Small intestine (tissue), 16 donors: ENCODE measurements at places on chromosomes 7 and 10. TPM values are rescaled to one million over a fixed set of nuclear protein-coding genes. Genes with fewer than 3 reads are reported as not detected.

Gene HOXA1
- polyA plus RNA-seq = 4.5 TPM

Gene CDNF
- polyA plus RNA-seq = 0.75 TPM

Gene UTF1
- not detected for polyA plus RNA-seq

Gene EBLN1
- polyA plus RNA-seq = not detected

Gene VPS41
- polyA plus RNA-seq = 16.8 TPM

Gene TCERG1L
- 0.12 TPM for polyA plus RNA-seq

Gene OR2F2
- polyA plus RNA-seq = not detected

Gene TRIL
- 2.9 TPM for polyA plus RNA-seq

Gene NEBL
- 1.8 TPM for polyA plus RNA-seq

Gene TACR2
- polyA plus RNA-seq = 0.86 TPM

Gene FAM180A
- 1.3 TPM for polyA plus RNA-seq

Gene AGBL3
- 0.89 TPM for polyA plus RNA-seq

GRCh38 chr10:77943121-77943901 lies 16.8 kb upstream of the DLG5 start:
- H3K36me3 ChIP-seq = no peaks in the 10 kb centered on the region
- no peak overlapping the region for H3K4me3 ChIP-seq
- H3K27ac ChIP-seq = peak overlapping the region; percentile 56
- no peaks in the 10 kb centered on the region for H3K27me3 ChIP-seq
- DNase-seq = peak; percentile 78

- H3K36me3 ChIP-seq = no peaks in the 10 kb centered on the region
- no peaks in the 10 kb centered on the region for H3K27me3 ChIP-seq
Observed at GRCh38 chr10:67663449-67664087, 32.4 kb downstream of the CTNNA3 start.

- H3K27me3 ChIP-seq = no peaks in the 10 kb centered on the region
- no peak overlapping the region for H3K27ac ChIP-seq
- no peak overlapping the region for H3K4me3 ChIP-seq
- no peak for DNase-seq
Observed at GRCh38 chr10:95303535-95303934, 12.7 kb upstream of the PDLIM1 start.

- H3K36me3 ChIP-seq = no peaks in the 10 kb centered on the region
- H3K27me3 ChIP-seq = no peaks in the 10 kb centered on the region
- H3K4me3 ChIP-seq = no peak overlapping the region
Observed at GRCh38 chr10:11057018-11057417, 39.3 kb downstream of the CELF2 start.

- DNase-seq = no peak
- H3K27ac ChIP-seq = no peak overlapping the region
- H3K4me3 ChIP-seq = no peak overlapping the region
- H3K4me1 ChIP-seq = no peaks in the 10 kb centered on the region
Observed at GRCh38 chr10:70753026-70753663, 32.0 kb downstream of the TBATA start.

- H3K27me3 ChIP-seq = no peaks in the 10 kb centered on the region
- no peak overlapping the region for H3K4me3 ChIP-seq
- H3K4me1 ChIP-seq = peaks cover 41% of the 10 kb centered on the region
- H3K36me3 ChIP-seq = no peaks in the 10 kb centered on the region
- no peak overlapping the region for H3K27ac ChIP-seq
Observed at GRCh38 chr10:103784089-103784488, 71.3 kb downstream of the SH3PXD2A start.

DNA sequence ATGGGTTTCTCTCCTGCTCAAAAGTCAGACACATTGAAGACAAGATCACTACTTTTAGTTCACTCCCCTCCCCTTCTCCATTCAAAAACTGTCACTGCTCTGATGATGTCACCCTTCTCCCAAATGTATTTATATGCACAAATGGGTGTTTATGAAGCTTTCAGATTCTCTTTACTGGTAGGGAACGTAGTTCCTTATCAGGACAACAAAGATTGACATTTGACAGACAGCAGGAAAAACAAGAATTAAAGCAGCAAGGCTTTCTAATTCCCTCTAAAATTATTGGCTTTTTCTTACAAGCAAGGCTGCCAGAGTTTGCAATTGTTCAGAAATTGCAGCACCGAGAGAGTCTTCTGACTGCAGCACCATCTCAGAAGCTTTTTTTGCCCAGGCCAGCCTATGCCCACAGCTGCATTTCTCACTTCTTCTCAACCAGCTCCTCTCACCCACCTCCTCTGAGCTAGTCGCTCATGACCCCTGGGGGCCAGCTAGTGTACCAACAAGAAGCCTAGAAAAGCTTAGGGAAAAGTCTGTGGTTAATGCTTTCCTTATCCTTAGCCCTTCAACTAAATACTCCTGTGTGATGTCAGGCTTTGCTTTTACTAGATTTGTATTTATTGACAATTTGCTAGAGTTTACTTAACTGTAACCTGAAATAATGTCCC lies 265.1 kb downstream of the HTR7 start:
- no peak overlapping the region for H3K27ac ChIP-seq
- peak; percentile 55 for DNase-seq

DNA sequence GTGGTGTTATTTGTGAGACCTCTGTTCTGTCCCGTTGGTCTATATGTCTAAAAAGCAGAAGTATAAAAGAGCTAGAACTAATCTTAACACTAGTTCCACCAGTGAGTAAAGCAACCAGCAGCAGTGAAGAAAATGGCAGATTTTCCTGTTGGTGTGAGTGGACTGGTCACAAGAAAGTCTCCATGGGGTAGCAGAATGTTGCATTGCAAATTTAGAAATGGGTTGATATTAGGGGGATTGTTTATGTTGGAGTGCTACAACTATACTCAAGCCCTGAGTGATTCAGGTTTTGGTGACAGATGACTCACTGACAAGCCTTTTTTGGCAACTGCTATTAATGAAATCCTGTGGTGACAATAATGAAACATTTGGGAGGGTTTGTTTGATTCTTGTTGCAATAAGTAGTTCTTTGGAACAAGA lies 5.6 kb downstream of the AVL9 start:
- no peak overlapping the region for H3K27ac ChIP-seq
- H3K27me3 ChIP-seq = no peaks in the 10 kb centered on the region
- H3K4me1 ChIP-seq = peaks cover 4% of the 10 kb centered on the region

DNA sequence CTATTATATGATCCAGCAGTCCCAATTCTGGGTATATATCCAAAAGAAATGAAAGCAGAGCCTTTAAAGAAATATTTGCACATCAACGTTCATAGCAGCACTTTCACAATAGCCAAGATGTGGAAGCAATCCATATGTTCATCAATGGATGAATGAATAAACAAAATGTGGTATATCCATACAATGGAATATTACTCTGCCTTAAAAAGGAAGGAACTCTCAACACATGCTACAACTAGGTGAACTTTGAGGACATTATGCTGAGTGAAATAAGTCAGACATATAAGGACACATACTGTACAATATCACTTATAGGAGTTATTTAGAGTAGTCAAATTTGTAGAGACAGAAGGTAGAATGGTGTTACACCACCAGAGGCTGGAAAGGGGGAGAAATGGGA lies 28.0 kb upstream of the ADRB1 start:
- no peaks in the 10 kb centered on the region for H3K36me3 ChIP-seq
- no peak for DNase-seq
- no peak overlapping the region for H3K27ac ChIP-seq
- no peak overlapping the region for H3K4me3 ChIP-seq

- H3K4me1 ChIP-seq = no peaks in the 10 kb centered on the region
- DNase-seq = no peak
- no peak overlapping the region for H3K4me3 ChIP-seq
Observed at GRCh38 chr7:155337946-155338631, 40.4 kb downstream of the INSIG1 start.

- no peak overlapping the region for H3K4me3 ChIP-seq
- DNase-seq = peak; percentile 34
- H3K27ac ChIP-seq = no peak overlapping the region
- no peaks in the 10 kb centered on the region for H3K27me3 ChIP-seq
- no peaks in the 10 kb centered on the region for H3K36me3 ChIP-seq
Observed at GRCh38 chr10:107409522-107409921, 245.0 kb upstream of the SORCS1 start.

DNA sequence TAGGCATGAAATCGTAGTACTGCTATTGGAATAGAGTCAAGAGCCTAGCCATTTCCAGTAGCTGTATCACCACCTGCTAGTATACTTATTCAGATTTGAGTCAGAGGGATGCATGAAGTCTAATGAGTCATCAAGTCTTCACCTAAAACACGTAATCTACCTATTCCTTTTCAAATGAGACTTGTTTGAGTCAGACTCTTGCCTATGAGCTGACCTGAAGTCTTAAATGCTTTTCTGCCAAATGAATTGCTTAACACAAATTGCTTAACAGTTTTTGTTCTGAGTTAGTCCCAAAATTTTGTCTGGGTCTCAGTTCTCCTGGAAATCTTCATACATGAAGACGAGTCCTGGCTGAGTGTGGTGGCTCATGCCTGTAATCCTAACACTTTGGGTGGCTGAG lies 165.2 kb downstream of the GNAT3 start:
- H3K27ac ChIP-seq = no peak overlapping the region
- no peaks in the 10 kb centered on the region for H3K36me3 ChIP-seq
- peaks cover 2% of the 10 kb centered on the region for H3K4me1 ChIP-seq
- no peaks in the 10 kb centered on the region for H3K27me3 ChIP-seq
- H3K4me3 ChIP-seq = no peak overlapping the region

GRCh38 chr10:1328981-1329614 lies 272.9 kb downstream of the WDR37 start:
- H3K4me1 ChIP-seq = peaks cover 9% of the 10 kb centered on the region
- peak; percentile 59 for DNase-seq
- H3K27me3 ChIP-seq = no peaks in the 10 kb centered on the region
- H3K27ac ChIP-seq = no peak overlapping the region
- no peaks in the 10 kb centered on the region for H3K36me3 ChIP-seq

- DNase-seq = no peak
- H3K4me3 ChIP-seq = no peak overlapping the region
- H3K27ac ChIP-seq = no peak overlapping the region
- no peaks in the 10 kb centered on the region for H3K27me3 ChIP-seq
- no peaks in the 10 kb centered on the region for H3K4me1 ChIP-seq
- no peaks in the 10 kb centered on the region for H3K36me3 ChIP-seq
Observed at GRCh38 chr7:68187532-68187931, 1190.9 kb downstream of the TYW1 start.

DNA sequence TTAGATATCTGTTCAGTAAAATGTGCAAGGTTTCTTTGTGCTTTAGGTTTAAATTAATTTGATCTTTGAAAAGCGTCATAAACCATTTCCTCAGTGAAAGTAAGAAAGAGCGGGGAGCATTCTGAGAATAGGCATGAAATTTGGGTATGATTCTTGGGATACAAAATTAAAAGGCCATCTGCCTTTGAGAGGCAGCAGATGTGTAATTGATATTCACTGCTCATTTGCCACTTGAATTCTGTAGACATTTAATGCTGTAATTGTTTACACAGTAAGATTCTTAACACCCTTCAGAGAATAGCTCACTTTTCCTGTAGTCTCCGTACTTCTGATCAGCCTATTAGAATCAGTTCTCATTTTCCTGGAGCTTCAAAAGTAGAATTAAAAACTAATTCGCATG lies 18.7 kb downstream of the FRMD4A start:
- no peak overlapping the region for H3K4me3 ChIP-seq
- H3K27ac ChIP-seq = no peak overlapping the region

DNA sequence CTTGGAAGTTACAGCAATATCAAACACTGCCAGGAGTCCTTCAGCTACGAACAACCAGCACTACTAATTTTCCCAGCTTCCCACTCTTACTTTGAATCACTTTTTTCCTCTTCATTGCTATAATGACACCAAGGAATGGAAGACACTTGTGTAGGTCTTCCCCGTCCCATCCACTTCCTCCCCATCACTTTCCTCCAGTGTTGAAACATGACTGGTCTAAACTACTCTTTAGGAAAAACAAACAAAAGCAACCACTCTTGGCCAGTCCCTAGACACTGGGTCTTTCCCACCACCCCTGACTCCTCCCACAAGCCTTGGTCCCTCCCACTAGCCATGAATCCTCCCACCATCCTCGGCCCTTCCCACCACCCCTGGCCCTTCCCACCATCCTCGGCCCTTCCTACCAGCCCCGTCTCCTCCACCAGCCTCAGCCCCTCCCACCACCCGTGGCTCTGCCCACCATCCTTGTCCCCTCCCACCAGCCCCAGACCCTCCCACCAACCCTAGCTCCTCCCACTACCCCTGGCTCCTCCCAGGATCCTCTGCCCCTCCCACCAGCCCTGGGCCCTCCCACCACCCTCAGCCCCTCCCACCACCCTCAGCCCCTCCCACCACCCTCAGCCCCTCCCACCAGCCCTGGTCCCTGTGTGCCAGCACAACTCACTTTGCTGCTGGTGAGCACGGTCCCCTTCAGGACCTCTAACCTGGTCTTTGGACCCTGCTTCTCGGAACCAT lies 68.5 kb downstream of the CXCL12 start:
- no peak overlapping the region for H3K4me3 ChIP-seq
- no peaks in the 10 kb centered on the region for H3K27me3 ChIP-seq
- H3K27ac ChIP-seq = no peak overlapping the region
- no peaks in the 10 kb centered on the region for H3K36me3 ChIP-seq
- no peak for DNase-seq
- H3K4me1 ChIP-seq = no peaks in the 10 kb centered on the region

DNA sequence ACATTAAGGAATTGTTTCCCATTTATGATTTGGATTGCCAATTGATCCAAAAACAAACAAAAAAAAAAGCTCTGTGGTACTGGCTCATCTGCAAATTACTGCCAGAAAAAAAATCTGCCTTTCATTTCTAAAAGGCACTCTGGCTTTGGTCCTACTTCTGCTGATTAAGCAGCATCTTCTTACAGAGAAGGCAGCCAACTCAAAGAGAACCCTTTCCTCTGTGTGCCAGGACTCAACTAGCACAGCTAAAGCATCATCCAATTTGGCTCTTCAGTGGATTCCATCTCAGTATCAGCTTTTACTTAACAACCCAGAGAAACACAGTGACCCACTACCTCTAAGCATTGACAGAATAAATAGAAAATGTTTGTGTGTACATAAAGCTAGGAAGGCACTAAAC lies 80.6 kb downstream of the GSAP start:
- H3K27ac ChIP-seq = no peak overlapping the region
- no peaks in the 10 kb centered on the region for H3K27me3 ChIP-seq
- no peaks in the 10 kb centered on the region for H3K4me1 ChIP-seq
- no peaks in the 10 kb centered on the region for H3K36me3 ChIP-seq

DNA sequence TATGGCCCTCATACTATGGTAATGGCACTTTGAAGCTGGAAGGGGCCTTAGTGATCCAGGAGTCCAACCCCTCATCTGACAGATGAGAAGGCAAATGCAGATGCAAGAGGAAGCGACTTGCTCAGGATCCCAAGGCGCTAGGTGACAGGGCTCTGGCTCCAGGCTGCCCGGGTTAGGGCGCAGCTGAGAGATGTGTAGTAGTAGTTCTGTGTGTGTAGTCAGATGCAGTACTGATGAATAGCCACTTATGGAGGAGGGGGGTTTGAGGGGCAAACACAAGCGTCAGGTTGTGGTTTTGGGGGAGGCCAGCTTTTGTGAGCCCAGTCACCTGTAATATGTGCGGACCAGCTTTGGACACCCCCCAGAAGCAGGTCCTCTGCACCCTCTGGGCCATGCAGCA lies 4.8 kb downstream of the ADRA2A start:
- H3K4me3 ChIP-seq = no peak overlapping the region
- peaks cover 4% of the 10 kb centered on the region for H3K27me3 ChIP-seq
